ENCODE measurements at places on chromosomes 1 and 21. TPM values are rescaled to one million over a fixed set of nuclear protein-coding genes. Genes with fewer than 3 reads are reported as not detected.
A peak's percentile ranks its signal among the peaks of the same experiment; 100 is the strongest.

- peak; percentile 64 for DNase-seq
These were observed 63.4 kb downstream of the B3GALT5 start for GRCh38 chr21:39675993-39676661.

GRCh38 chr1:93612510-93612909, 69.1 kb downstream of the BCAR3 start:
- no peak for DNase-seq

GRCh38 chr1:118842452-118843201, 145.5 kb downstream of the TBX15 start:
- peak; percentile 2 for DNase-seq

Gene CHI3L1
- 0.22 TPM for polyA plus RNA-seq

DNA sequence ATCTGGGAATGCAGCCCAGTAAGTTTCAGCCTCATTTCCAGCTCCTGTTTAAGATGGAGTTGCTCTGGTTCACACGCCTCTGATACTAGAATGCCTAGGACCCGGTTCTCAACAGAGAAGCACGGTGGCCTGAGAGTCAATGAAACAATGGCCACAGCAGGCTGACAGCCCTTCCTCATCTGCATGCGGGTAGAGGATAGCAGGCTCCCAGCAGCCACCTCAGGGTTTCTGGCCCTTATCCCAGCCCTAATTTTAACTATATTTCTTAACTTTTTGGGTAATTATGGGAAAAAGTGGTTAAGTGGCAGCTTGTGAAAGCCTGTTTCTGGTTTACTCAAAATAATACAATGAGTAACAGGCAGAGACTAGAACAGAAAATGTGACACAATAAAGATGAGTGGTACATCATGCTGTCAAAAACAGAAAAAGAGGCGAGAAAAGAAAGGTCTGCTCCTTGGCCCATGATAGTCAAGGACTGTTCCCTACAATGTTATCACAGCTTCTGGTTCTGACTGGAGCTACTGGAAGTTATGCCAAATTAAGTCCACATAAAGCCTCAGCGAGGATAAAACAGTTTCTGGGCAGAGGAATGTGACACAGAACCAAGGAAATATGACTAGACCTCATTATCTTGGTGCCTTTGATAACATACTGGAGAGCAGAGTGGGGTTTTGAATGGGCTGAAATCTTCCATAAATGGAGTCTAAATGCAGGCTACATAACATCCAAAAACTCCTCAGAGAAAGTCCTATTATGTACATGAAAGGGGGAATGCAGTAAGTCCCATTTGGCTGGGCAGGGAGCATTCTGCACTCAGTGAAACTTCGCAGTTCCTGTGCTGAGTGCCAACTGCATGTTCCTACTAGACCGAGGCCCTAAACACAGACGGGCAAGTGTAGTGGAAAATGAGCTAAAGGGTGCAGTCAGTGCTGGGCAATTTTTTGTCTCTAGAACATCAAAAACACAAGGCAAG, 92.1 kb downstream of the NIBAN1 start:
- no peak for DNase-seq

DNA sequence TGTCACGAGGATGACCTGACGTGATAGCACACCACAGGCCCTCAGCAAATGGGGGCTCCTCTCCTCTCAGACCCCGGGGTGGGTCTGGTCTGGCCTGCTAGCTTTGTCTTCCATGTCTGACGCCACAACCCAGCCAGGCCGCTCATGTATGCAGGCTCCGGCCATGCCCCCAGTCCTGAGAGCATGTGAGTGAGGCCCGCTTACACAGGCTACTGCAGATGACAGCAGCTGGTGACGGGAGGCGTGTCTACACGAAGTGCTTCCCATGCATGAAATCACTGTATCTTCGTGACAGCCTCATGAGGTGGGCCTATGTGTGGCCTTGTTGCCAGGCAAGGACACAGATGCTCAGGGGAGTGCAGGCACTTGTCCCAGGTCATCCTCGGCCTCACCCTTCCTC, 16.4 kb downstream of the WNT4 start:
- DNase-seq: no peak

All from large intestine (tissue), 12 donors.